ENCODE measurements at places on chromosomes 4 and X.

DNA sequence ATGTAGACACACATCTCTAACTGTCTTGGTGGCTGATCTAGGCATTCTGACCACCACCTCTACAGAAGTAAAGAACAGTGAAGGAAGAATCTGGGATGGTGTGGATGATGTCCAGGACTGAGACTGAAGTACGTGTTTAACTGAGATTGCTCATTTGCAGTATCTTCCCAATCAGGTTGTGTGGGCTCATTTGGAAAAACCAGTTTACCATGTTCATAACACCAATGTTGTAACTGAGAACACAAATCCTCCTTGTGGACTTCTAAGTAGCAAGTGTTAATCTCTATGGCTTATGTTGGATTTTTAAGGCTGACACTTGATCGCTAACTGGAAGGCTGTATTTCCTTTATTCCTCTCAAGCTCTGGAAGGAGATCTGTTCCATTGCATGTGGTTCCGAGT is 144.7 kb downstream of the ZNF518B start:
- DNase-seq = no peak

- DNase-seq = no peak
Observed at GRCh38 chr4:12993923-12994322, 490.2 kb downstream of the RAB28 start.

- no peak for DNase-seq
Observed at GRCh38 chr4:143391895-143392294, 55.2 kb downstream of the GAB1 start.

DNA sequence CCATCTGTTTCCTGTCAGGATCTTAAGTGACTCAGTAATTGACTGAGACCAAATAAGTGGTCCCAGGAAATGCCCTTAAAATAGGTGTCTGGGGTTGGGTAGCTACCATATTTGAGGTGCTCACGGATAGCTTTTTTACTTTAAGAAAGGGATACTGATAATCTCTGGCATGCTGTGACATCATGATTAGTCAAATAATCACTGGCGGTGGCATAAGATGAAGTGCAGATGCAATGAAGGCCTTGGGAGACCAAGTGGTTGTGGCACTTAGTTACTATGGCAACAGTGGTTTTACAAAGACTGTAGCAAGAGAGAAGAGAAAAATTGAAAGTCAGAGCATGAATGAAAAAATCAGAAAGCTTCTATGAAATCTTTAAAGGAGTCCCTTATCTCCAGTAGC is 114.5 kb upstream of the SLIT2 start:
- DNase-seq = peak; percentile 35

- no peak for DNase-seq
Observed at GRCh38 chr4:41874398-41874797, 60.8 kb upstream of the TMEM33 start.

DNA sequence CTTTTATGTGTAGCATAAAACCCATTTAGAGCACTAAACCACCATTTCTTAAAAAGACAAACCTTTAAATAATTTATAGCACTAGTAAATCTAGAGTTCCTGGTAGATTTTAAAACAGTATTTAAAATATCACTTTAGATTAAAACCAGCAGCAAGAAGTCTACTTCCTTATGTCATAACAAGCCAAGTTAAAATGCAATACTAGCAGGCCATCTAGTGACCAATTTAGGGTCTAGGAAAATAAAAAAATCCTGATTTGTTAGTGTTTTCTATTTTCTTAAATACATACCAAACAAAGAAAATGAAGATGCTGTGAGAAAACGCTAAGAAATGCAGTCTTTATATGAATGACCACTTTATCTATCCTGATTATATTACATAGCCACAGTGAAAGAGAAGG is 53.9 kb downstream of the PAPSS1 start:
- peak; percentile 8 for DNase-seq

- DNase-seq = no peak
Observed at GRCh38 chr4:170671171-170671570, 581.4 kb upstream of the AADAT start.

Data from ELR (cell line).